ENCODE measurements at places on chromosomes 7 and 10.

DNA sequence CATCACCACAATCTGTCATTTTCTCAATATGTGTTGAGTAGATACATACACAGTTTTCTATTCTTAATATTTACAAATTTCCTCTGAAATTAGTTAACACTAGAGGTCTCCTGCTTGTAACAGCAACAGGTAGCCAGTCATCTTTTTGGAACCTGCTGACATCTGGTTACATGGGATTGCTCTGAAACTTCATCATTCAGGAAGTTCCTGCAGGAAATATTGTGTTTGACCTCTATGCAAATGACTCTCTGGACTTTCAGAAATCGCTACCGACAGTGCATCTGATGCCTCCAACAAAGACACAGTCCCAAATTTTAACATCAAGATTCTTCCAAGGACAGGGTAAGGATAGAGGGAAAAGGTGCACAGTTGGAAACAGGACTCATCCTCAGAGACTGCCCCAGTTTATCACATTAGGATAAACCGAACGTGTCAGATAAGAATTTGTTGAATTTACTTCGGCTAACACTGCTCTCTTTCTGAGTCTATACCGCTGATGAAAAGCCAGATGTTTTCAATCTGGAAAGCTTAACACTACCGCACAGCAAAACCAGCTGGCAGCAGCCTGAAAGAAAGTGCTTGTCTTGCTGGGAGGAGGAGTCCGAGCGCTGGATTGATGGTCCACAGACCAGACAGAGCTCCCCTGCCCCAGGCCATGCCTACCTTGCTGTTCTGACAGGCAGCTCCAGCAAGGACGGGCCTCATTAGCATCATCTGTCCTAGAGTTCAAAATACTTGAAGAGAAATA is 633.4 kb downstream of the PARD3 start:
- no peak for DNase-seq

DNA sequence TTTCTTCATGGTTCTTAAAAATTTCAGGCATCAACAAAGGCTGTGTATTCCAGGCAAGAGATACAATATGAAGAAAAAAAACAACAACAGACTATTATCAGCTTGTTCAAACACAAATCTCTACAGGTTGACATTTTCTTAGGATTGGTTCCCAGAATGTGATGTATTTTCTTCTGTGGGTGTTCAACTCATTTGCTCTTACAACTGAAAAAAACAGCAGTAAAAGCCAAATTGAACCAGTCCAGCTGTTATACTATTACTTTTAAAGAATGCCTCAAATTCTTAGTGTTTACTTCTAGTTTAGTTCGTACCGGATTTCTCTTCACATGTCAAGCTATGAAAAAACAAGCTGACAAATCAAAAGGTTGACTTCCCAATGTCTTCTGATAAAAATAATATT is 60.7 kb downstream of the CNTNAP2 start:
- no peak for DNase-seq

- no peak for DNase-seq
Measured at GRCh38 chr10:11831520-11831951, 8.4 kb downstream of the PROSER2 start.

GRCh38 chr10:9451211-9451773 is 1396.8 kb downstream of the GATA3 start:
- no peak for DNase-seq

- no peak for DNase-seq
Measured at GRCh38 chr7:46153951-46154787, 233.1 kb upstream of the IGFBP3 start.

DNA sequence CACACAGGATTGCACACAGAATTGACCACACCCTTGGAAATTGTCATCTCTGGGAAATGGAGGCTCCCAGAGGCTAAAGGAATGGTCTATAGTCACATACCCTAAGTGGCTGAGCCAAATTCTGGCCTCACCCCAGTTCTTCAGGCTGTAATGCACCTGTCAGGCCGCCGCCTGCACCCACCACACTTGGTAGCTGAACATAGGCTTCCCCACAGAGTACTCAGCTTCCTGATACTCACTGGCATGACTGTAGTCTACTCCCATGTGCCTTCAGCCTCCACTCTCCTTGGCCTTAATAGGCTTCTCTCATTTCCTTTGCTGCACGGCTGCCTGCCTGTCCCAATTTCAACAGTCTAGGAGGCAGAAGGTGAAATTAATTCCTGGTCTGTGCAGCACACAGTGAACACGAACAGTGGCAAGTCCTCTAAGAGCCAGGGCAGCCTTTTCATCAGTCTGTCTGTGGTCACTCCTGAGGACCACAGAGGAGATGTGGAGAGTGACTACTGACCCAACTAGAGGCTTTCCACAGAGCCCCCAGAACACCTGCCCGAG is 42.5 kb downstream of the NUDCD3 start:
- DNase-seq, result no peak

GRCh38 chr7:77525231-77525630 is 11.9 kb upstream of the PTPN12 start:
- DNase-seq, result no peak

DNA sequence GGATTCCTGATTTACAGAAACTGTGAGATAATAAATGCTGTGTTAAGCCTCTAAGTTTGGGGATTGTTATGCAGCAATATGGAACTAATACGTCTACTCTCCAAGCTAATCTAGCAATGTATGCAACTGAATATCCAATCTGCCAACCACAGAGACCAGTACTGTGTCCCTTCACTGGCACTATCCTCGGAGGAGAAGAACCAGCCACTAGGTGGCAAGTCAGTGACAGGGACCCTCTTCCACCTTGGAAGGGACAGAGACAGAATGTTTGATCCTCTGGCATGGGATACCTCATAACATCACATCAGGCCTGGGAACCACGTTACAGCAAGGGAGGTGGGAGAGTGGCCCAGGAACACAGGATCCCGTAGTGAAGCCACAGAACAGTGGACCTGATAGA is 96.4 kb downstream of the CREM start:
- DNase-seq, result no peak

GRCh38 chr10:45239642-45240041 is 75.8 kb downstream of the OR13A1 start:
- DNase-seq, result no peak

DNA sequence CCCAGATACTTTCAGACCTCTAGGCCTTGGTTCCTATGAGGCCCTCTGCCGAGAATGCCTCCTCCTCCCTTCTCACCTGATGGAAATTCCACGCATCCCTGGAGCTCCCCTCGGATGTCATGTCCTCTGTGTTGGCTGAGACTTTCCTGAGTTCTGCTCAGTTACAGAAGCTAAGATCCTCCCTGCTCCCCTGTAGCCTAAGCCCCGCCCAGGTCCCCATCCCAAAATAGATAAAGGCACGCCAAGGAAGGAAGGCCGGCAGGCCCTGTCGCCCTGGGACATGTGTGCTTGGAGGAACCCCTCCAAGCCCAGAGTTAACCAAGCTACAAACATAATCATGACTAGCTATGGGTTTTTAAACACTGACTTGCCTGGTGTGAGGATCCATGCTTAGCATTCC is 123.5 kb downstream of the SORBS1 start:
- no peak for DNase-seq

- no peak for DNase-seq
Measured at GRCh38 chr10:8919280-8919679, 864.8 kb downstream of the GATA3 start.

GRCh38 chr7:1970895-1971294 is 261.9 kb downstream of the MAD1L1 start:
- no peak for DNase-seq

- no peak for DNase-seq
Measured at GRCh38 chr7:9240001-9240400, 806.6 kb downstream of the NXPH1 start.

GRCh38 chr10:46239247-46239646 is 47.5 kb upstream of the ANTXRL start:
- no peak for DNase-seq

DNA sequence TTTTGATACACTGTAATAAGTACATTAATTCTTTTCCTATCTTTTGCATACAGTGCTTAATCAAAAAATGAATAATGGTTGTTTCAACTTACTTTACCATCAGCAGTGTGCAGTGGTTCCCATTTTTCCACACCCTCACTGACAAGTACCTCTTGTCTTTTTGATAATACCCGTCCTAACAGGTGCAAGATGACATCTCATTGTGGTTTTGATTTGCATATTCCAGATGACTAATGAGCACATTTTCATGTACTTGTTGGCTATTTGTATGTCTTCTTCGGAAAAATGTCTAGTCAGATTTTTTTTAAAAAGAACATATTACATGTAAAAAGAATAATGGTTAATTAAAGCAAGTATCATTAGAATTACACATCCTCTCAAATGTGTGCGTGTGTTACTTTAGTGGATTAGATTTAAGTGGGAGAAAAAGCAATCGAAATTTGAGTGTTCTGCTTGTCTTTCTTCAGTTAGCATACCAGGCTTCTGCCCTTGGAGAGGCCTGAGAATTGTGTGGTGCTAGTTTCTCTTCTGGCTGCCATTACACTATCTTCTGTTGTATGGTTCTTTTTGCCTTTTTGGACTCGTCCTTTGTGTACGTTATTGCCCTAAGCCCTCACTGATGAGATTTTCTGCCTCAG is 291.2 kb downstream of the AUTS2 start:
- DNase-seq, result peak; percentile 9

- no peak for DNase-seq
Measured at GRCh38 chr10:45602082-45602730, 70.4 kb downstream of the ZFAND4 start.

DNA sequence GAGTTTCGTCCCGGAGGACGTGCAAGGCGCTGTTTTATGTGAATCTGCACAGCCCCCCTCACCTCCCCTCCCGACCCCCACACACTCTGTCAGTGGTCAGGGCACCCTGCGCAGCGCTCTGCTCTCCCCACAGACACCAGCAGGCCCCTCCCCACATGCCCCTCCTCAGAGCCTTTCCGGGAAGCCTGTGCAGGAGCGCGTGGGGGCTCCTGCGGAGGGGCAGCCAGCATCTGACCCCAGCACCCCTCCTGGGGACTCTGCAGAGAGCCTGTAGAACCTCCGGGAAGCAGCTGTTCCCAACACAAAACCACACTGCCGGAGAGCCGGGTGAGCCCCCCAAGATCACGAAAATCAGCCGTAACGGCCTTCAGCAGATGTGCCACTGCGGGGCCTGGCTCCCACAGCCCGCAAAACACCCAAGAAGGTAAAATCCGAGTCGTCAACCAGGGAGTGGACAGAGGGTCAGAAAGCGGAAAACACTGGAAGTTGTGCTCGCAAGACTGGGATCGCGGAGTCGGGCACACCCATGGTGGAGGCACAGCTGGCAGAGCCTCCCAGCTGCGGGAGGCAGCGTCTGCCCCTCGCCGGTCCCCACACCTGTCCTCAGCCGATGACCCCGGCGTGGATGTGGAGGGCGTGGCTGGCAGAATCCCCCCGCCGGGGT is 53.8 kb upstream of the PDGFA start:
- DNase-seq, result no peak

GRCh38 chr7:134935701-134936100 is 50.6 kb upstream of the AGBL3 start:
- DNase-seq, result no peak

GRCh38 chr10:21531164-21531563 is 2.9 kb upstream of the MLLT10 start:
- DNase-seq, result no peak

DNA sequence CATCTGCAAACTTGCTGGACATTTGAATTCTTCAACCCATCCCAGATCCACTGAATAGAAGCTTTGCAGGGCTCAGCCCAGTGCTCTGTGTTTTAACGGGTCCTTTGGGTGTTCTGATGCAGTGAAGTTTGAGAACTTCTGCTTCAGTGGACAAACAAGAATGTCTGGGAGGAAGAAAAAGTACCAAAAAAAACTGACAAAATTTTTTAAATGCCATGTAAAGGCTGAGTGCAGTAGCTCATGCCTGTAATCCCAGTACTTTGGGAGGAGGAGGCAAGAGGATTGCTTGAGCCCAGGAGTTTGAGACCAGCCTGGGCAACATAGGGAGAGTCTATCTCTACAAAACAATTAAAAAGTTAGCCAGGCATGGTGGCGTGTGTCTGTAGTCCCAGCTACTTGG is 51.8 kb upstream of the FRMD4A start:
- no peak for DNase-seq

DNA sequence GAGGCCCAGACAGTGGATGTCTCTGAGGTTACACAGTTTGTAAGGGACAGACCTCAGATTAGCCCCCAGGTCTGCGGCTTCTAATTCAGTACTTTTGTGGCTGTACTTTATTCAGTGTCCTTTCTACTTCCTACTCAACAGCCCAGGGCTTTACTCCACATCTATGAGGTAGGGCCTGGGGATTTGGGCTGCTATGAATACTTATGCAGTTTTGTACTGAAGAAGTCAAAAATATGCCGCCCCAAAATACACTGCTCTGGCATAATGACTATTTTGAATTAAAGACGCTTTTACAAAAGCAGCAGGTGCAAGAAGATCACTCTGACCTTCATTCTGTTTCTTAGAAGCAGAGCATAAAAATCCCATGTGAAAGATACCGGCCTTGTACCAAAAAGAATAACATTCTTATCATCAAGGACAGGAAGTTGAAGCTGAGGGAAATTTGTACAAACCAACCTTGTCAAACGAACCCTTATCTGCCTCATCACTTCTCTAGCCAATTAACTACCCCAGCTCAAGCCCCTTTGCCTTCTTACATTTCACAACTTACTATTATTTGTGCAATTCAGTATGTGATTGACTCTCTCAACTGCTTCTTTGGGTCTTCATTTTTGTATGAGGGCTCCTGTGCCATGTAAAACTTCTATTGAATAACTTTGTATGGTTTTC is 26.1 kb upstream of the TRUB1 start:
- DNase-seq, result no peak

- no peak for DNase-seq
Measured at GRCh38 chr7:5420067-5420880, 3.4 kb downstream of the TNRC18 start.

DNA sequence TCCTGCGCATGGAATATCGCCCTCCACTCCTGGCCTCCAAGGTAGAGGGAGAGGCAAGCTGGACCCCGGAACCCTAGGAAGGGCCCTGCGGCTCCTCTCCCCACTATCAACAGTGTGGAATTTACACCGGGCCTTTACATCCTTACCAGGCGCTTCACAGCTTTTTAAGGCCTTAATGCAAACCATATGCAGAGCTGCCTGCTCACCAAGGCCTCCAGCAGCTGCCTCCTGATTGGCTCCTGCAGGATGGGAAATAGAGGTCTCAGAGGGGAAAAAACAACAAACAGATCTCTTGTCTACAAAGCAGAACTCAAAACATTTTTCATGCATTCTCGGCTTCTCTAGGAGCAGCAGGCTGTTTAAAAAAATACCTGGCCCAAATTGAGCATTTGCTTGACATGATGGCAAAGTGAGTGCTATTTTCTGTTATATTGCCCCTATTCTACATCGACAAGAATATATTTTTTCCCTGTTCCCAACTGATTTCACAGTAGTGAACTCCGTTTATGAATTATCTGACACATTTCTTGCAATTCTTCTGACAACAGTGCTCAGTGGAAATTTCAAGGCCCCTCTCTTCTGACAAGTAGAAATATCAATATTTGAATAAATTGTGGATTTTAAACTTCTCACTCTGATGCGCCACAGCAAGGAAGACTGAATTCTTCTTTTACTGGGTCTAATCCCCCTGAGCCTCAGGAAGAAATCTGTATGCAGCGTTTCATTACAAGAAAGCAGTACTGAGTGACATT is 51.7 kb downstream of the EBF3 start:
- DNase-seq, result no peak

GRCh38 chr7:255721-256361 is 34.1 kb upstream of the FOXL3 start:
- no peak for DNase-seq

GRCh38 chr7:142535123-142535779 is 214.0 kb upstream of the PRSS1 start:
- peak; percentile 26 for DNase-seq

Data from germinal center (tissue), 1 donor.